ENCODE measurements at places on chromosomes 7 and 10.

DNA sequence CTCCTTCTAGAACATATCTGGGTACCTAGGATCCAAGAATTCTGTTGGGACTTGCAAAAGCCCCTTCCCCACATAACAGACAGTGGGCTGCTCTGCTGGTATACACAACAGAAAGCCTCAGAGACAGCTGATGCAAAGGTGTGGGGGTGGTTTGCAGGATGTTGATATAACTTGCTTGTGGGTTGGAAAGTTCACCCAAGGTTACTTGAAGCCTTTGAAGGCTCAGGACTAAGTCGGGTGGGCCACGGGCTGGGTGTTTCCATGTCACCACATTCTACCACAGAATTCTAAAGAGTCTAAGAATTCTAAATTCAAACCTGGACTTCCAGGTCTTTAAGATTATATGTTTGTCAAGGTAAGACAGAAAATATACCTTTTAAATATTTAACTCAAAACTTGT lies 7.4 kb upstream of the NRCAM start:
- DNase-seq, result no peak

DNA sequence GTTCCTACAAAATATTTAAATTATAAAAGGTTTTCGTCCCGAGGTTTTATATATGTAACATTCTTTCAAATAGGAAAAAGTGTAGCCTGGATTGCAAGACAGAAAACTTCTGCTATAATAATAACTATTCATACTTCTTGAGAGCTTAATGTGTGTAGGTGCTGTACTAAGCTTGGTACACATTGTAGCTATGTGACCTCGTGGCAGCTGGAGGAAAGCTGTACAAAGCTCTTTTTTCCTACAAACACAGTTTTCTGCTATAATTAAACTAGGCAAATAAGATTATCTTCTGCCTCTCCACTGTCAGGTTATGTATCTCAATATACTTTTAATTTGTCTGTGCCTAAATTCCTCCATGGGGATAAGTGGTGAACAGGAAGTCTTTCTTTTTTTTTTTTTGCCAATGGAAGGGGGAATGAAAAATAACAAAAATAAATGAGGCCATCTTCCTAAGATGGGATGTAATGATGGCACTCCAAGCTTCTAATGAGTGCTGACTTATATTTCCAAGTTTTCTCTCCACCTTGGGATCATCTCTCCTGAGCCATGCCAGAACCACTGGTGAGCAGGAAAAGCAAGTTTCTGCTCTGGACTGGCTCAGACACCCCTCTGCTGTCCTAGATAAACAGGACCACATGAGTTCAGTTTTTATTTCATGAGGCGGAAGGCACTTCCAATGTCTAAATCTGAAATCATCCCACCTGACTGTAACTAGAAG lies 9.9 kb downstream of the SGMS1 start:
- DNase-seq, result no peak

GRCh38 chr7:27116962-27117886 lies 13.3 kb downstream of the HOXA4 start:
- no peak for DNase-seq

DNA sequence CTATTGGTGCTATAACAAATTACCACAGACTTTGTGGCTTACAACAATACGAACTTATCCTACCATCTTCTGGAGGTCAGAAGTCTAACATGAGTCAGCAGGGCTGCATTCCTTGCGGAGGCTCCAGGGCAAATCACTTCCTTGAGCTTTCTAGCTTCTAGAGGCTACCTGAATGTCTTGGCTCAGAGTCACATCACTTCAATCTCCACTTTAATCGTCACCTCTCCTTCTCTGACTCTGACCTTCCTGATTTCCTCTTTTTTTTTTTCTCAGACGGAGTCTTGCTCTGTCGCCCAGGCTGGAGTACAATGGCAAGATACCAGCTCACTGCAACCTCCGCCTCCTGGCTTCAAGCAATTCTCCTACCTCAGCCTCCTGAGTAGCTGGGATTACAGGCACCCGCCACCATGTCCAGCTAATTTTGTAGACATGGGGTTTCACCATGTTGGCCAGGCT lies 44.6 kb upstream of the ANAPC16 start:
- DNase-seq, result no peak

- DNase-seq, result no peak
Observed at GRCh38 chr7:79778786-79779770, 325.6 kb upstream of the MAGI2 start.

DNA sequence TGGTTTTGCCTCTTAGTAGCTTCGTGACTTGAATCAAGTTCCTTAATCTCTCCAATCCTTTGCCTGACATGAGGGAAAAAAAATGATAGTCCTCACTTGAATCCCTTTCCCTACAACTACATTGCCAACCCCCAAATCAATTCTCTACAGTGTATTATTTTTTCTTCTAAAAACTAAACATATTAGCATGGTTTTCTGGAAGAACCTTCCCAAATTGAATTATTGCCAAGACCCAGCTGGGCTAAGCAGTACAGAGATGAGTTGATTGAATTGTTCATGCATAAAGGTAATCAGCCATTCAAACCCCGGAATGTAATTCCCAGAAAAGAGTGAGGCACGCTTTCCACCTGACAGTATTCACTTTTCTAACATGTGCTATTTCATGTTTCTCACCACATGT lies 155.6 kb upstream of the AGR3 start:
- DNase-seq, result no peak

- no peak for DNase-seq
Observed at GRCh38 chr10:44856696-44857095, 54.4 kb upstream of the TMEM72 start.

DNA sequence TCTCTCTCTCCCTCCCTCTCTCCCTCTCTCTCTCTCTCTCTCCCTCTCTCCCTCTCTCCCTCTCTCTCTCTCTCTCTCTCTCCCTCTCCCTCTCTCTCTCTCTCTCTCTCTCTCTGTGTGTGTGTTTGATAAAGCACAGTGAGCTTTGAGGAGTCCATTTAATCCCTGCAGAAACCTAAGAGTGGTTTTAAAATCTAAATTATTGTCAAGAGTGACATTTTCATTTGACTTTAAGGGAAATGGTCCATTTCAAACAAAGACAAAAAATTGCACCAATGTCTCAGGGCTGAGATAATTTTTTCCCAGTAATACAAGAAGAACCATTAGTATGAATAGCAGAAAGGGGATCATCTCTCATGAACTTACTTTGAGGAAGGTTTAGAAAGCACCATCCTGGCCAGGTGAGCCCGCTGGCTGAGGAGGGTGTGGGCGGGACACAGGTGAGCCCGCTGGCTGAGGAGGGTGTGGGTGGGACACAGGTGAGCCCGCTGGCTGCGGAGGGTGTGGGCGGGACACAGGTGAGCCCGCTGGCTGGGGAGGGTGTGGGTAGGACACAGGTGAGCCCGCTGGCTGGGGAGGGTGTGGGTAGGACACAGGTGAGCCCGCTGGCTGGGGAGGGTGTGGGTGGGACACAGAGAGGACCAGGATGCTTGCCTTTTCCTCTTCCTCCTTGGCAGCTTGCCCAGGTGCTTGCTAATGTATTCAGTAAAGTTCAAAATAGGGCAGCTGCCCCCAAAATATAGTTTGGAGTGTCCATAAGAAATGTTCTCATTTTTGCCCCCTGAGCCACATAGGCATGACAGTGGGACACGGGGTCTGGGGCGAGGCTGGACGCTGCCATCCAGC lies 125.0 kb downstream of the DNAJB6 start:
- no peak for DNase-seq

DNA sequence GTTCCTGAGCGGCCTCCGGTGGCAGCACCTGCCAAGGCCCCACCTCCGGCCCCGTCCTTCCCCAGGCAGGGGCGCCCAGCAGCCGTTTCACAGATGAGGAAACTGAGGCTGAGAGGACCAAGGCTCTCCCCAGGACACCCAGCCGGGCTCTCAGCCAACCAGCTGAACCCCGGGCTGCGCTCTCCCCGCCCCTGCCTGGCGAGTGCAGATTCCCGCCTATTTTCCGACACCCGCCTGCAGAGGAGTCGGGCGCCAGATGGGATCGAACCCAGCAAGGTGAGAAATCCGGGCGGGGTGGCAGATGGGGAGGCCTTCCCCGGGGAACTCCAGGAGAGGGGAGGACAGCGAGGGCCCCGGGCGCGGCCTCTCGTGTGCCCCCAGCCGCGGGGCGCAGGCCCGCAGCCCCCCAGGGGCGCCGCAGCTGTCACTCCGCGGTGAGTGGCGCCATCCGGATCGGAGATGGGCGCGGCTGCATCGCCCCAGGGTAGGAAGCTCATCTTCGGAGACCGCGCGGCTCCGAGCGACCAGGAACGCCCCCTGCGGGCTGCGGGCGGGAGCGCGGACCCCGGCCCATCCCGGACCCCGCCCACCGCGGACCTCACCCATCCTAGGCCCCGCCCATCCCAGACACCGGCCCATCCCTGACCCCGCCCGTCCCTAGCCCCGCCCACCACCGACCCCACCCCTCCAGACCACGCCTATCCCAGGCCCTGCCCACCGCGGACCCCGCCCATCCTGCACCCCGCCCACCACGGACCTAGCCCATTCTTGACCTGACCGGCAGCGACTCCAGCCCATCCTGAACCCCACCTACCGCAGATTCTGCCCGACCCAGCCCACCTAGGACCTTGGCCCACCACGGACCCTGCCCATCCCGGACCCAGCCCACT lies 90.3 kb downstream of the MICALL2 start:
- DNase-seq, result no peak

- DNase-seq, result no peak
Observed at GRCh38 chr10:101775273-101776160, at the start of gene FGF8. Gene FGF8, minus strand, starts transcription at chr10:101776114. Its CDS starts 214 bp downstream, at chr10:101775900.

GRCh38 chr7:123067814-123068213 lies 72.3 kb upstream of the TAS2R16 start:
- no peak for DNase-seq

- DNase-seq, result no peak
Observed at GRCh38 chr10:74754381-74754821, 72.0 kb upstream of the KAT6B start.

- DNase-seq, result no peak
Observed at GRCh38 chr10:106182542-106182941, 982.0 kb downstream of the SORCS1 start.

GRCh38 chr7:28509251-28510025 lies 97.1 kb downstream of the CREB5 start:
- DNase-seq, result no peak

DNA sequence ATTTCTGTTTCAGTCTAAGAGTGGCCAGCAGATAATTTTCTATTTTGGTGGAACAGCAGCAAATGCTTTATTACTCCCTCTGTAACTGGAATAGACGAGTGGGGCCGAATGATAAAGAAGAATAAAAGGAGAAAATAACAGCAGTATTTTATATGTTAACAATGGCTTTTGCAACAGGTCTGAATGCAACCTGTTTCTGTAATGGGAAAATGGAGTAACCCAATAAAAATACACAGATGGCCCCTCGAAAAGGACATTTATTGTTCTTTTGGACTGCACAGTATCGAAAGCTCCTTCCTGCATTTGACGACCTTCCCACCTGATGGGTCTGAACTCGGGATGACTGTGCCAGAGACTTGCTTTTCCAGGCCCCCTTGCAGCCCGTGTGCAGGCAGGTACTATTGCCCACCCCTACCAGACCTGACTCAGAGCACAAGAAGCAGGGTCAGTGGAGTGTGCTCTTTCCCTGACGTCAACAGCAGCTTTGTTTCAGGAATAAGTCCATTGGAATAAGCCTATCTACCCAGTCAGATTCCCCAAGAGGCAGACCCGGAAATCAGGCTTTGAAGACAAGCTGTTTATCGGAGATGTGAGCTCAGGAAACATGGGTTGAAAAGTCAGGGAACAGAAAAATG lies 306.5 kb upstream of the NEBL start:
- no peak for DNase-seq

- no peak for DNase-seq
Observed at GRCh38 chr7:102874166-102874829, 38.5 kb upstream of the LRRC17 start.

- DNase-seq, result no peak
Observed at GRCh38 chr7:95501261-95501832, 15.6 kb downstream of the ASB4 start.

DNA sequence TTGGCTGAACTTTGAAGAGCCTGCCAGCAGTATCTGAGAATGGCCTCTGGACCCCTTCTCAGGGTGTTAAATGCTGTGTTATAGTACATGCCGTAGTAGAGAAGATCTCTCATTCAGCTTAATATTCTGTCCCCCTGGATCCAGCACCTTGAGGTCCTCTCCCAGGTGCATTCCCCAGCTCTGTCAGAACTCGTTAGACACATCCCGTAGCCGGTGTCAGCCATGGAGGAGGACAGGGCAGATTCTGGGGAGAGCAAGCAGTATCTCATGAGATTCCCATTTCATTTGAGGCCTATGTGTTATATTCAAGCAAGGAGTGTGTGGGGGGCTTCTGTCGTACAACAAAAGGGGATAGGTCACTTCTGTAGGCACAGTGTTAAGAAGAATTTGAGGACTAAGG lies 34.8 kb downstream of the NACAD start:
- no peak for DNase-seq

DNA sequence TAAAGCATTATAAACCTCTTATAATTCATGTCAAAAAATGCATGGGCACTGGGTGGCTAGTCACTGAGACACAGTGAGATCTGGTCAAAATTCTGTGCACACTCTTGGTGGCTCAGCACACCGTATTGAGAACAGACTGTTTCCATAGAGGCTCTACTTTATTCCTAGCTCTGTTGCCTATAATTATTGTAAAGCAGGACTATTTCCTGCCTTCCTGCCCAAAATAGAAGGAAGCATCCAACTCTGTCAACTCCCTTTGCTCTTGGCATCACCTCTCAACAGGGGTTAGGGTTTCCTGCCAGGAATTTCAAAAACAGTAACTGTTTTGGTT lies 45.1 kb downstream of the PTN start:
- no peak for DNase-seq

DNA sequence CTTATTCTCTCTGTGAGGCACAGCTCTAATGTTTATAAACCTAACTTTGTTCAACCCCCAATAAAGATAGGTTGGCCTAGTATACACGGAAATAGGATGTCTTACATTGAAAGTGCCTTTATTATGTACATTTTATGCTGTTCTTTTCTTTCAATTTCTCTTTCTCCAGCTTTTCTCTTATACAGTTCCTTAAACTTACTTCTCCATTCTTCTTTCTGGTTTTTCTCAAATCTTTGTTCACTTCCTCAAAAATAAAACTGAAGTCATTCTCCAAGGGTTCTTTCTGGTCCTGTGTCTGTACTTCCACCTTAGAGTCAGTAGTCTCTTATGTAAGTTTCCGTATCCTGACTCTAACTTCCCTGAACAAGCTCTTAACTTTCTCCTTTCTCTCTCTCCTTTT lies 29.2 kb upstream of the NAMPT start:
- no peak for DNase-seq

DNA sequence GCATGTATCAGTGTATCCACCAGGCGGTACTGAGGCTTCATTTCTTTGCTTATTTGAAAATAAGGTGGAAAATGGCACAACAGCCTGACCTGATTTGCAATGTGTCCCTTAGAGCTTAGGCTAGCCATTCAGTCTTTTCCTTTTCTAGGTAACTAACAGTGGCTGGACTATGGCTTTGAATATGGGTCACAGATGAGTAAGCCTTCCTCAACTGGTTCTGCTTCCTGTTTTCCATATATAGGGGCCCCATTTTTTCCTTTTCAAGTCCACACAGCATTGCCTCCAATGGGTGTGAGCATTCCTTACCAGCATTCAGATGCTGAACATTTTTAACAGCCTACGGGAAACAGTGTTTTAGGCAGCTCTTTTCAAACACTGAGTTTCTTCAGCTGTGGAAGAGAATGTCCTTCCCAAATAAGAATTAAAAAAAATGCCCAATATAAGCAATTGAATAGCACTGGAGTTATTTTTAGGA lies 3.9 kb upstream of the ITGB1 start:
- DNase-seq, result no peak

GRCh38 chr7:11591055-11591633 lies 240.9 kb downstream of the THSD7A start:
- no peak for DNase-seq
